ENCODE measurements at places on chromosomes 7 and 10. TPM values are rescaled to one million over a fixed set of nuclear protein-coding genes. Genes with fewer than 3 reads are reported as not detected.

DNA sequence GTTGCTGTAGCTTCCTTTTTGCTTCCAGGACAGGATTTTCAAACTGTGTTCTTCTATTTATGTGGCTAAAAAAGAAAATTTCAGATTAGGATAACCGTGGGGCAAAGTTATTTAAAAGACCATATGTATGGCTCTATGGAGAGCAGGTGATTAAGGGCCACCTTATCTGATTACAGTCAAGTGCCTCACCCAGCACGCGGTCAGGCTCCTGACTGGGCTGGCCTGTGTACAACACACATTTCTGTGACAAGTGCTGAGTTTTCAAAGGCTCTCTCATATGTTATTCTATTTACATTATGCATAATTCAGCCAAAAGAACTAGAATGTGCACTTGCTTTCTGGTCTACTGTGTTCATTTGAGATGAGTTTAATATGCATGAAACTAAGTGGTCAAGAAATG is 547.4 kb downstream of the PHTF2 start:
- no peak for DNase-seq

The HOXA5 gene
- total RNA-seq = 22.1 TPM

DNA sequence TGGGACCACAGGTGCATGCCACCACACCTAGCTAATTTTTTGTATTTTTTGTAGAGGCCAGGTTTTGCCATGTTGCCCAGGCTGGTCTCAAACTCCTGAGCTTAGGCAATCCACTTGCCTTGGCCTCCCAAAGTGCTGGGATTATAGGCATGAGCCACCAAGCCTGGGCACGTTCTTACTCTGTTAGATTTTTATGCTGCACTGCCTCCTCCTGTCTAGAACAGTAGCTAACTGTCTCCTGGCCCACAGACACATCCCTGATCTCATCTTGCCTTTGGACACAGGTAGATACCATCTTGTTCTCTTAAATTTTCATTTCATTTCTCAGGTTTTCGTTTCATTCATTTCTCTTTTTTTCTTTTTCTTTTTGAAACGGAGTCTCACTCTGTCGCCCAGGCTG is 41.1 kb downstream of the BLVRA start:
- DNase-seq = peak; percentile 40

DNA sequence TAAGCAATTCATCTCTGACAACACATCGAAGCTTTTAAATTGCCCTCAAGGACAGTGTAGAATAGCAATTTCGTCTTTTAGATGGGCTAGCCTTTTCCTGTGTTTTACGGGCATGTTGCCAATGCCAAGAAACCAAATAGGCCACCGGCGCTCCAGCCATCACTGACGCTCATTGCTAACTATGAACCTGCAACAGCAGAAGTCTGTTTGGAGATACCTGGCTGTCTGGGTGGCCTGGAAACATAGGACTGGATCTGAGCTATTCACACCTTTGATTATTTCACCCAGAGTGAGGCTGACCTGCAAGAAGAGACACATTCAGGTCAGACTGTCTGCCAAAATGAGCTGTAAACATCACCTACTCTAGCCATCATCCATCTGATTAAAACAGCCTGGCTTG is 12.0 kb downstream of the KPNA7 start:
- no peak for DNase-seq

- no peak for DNase-seq
Observed at GRCh38 chr7:112074464-112074863, 131.7 kb downstream of the DOCK4 start.

The ADAM8 gene
- total RNA-seq = 78.5 TPM

The ATG9B gene
- 1.0 TPM for total RNA-seq

DNA sequence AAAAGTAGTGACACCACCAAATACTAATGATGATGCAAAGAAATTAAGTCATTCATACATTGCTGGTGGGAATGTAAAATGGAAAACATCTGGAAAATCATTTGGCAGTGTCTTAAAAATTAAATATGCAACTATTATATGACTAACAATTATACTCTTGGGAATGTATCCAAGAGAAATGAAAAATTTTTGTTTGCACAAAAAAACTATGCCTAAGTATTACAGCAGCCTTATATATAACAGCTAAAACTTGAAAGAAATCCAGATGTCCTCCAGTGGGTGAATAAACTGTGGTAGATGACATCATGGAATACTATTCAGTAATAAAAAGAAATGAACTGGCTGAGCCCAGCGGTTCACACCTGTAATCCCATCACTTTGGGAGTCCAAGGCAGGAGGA is 132.0 kb downstream of the NEBL start:
- DNase-seq = no peak

DNA sequence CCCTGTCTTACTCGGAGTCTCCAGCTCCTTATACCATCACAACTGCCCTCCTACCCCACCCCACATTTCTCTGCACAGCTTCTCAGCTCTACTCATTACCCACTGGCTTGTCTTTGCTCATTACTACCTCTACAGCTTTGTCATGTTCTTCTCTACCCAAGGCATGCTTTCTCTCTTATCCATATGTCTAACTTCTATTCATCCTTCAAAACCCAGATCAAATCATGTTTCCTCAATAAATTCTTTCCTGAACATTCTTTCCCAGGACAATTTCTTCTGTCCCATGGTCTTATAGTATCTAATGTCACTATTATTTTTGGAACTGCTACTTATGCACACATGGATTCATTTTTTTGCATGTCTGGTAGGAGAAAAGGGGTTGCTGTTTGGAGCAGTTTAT is 231.4 kb downstream of the PTEN start:
- no peak for DNase-seq

GRCh38 chr7:91265693-91266066 is 1.4 kb downstream of the FZD1 start:
- DNase-seq = no peak

DNA sequence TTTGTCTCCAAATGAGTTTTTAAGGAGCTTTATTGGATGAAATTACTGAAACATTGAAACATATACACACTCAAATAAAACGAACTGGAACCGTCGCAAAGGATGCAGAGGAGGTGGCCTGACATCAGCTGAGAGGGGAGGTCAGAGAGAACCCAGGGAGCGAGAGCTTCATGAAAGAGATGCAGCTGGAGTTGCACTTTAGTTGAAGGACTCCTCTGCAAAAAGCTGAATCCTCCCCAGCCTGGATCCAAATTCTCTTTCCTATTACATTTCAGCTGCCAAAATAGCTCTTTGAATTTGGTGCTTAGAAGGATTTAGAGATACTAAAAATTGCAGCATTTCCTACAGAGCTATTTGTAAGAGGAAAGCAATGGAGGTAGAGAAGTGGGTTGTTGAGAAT is 140.0 kb upstream of the DPP6 start:
- DNase-seq = no peak

DNA sequence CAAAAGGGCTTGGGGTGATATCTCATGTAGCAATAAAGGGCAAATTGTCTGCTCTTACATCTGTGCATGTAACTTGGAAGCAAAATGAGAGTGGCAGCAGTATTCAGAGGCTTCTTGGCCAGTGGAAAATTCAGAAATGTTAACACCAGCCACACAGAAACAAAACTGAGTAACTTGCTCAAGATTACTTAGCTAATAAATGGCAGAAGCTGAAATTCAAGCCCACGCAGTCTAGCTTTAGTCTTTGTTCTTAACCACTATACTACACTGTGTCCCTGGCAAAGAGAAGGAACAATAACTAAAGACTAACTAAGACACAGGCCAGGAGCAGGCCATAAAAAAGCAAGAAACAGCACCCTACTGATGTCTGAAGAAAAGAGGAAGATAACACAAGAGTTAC is 185.9 kb upstream of the ASAH2 start:
- DNase-seq = no peak

GRCh38 chr10:60594476-60595051 is 183.7 kb upstream of the CDK1 start:
- DNase-seq = peak; percentile 12

- no peak for DNase-seq
Observed at GRCh38 chr10:71727105-71727737, 7.6 kb upstream of the C10orf105 start.

The AKR1C4 gene
- total RNA-seq = 0.29 TPM

DNA sequence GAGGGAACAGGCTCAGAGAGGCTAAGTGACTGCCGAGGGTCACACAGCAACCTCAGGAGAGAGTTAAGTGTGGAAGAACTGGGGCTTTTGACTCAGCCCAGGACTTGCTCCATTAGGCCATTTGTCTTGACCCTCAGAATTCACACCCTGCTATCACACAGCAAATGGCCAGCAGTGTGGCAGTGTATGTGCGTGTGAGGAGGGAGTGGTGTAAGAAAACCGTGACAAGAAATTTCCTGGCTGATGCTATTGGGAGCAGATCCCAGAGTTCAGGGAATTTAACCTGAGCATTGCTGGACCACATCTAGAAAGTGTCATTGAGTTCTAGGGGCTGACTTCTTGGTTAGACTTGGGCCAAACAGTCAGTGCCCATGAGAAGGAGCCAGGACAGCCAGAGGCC is 18.4 kb downstream of the VWA2 start:
- no peak for DNase-seq

The CTTNBP2 gene
- 1.0 TPM for total RNA-seq

DNA sequence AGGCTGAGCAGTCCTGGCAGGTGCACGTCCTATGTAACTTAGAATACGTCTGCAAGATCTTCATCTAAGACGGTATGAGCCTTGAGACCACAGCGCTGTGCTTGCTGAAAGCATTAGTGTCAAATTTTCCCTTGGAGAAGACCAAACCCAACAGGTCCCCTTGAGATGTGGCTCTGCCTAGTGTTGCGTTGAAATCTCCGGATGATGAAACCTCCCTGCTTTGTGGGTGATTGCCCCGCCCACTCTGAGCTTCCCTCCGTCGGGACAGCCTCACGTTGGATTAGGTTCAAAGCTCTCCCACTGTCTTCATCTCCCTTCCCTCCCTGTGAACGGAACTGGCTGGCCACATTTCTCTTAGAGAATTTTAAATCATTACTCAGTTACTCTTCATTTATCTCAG is 102.0 kb downstream of the ADARB2 start:
- no peak for DNase-seq

DNA sequence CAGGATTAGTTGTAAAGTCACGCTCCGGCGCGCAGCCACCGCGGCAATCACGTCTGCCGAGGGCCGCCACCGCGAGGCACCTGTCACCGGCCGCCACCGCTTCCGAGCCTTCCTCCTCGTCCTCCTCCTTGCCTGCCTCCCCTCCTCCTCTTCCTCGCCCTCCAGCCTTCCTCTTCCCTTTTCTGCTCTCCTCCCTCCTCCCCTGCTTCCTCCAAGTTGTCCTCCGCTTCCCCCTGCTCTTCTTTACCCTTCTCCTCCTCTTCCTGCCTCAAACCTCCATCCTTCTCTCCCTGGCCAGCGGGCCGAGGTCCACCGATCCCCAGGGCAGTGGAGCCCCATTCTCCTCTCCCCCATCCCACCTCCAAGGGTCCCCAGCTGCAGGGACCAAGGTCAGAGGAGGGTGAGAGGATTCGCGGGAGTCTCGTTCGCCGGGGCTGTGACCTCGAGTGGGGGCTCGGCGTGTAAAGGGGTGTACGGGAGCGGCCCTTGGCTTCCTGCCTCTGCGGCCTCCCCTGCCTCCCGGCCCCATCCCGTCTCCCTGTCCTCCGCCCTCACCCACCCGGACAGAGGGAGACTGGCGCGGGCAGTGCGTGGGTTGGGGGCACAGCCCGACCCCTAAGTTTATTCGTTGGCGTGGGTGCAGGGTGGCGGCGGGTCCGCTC is 89.5 kb upstream of the PAX2 start:
- DNase-seq = no peak

The CACNB2 gene
- not detected for total RNA-seq

All from HT-29 (cell line).